Hypothalamus (tissue), 51 donors: ENCODE measurements at places on chromosomes 1 and 21.
A peak's percentile ranks its signal among the peaks of the same experiment; 100 is the strongest.

DNA sequence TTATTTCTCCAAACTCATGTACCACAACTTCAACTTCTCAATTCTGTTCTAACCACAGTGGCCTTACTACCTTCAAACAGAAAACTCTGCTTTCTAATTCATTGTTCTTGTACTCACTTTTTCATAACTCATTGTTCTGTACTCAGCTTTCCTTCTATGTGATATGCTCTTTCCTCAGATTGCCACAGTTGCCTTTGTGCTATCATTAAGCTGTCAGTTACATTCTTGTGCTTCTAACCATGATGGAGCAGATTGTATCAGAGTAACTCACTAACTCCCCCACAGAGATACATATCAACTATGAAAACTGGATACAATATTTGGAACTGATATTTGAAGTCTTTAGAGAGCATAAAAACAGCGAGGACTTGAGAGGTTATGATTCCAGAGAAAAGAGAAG is 1213.7 kb downstream of the KCNT2 start:
- DNase-seq: no peak

- DNase-seq: no peak
Observed at GRCh38 chr1:213931836-213932235, 55.9 kb upstream of the PROX1 start.

- DNase-seq: no peak
Observed at GRCh38 chr1:62722796-62723195, 34.6 kb upstream of the DOCK7 start.

GRCh38 chr1:203528063-203528462 is 34.1 kb downstream of the OPTC start:
- no peak for DNase-seq

GRCh38 chr1:101704895-101705294 is 291.8 kb downstream of the OLFM3 start:
- DNase-seq: no peak

DNA sequence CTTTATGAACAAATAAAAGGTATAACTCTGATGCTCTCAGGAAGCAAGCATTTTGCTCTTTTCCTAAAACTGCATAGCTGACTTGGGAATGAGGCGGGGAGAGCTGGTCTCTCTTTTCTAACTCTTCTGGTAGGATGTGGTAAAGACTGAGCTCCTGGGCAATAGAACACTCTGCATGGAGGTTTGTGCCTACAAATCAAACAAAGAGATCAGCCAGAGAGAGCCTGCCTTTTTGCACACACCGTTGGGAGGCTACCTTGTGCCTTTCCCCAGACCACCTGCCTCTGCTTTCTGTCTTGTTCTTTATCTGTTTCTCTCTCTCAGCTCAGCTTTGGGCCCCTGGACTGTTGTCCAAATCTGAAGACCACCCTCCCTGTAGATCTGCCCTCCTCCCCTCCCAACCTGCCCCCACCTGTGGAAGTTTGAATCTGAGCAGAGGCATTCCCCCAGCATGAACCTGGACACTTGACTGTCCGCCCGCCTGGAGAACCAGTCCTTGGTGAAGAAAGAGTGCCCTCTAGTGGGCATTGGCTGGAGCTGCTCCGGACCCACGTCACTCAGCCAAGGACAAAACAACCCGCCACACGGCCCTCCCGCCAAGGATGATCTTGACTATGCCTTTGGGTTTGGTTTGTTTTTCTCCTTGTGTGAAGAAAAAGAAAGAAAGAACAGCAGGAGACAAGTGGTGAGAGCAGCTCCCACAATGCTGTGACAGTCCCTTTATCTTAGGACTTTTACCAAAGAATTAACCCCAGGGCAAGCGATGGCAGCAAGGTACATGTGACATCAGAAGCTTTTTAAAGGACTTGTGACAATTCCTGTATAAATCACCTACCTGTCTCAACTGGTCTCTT is 228.2 kb downstream of the PBX1 start:
- peak; percentile 84 for DNase-seq

DNA sequence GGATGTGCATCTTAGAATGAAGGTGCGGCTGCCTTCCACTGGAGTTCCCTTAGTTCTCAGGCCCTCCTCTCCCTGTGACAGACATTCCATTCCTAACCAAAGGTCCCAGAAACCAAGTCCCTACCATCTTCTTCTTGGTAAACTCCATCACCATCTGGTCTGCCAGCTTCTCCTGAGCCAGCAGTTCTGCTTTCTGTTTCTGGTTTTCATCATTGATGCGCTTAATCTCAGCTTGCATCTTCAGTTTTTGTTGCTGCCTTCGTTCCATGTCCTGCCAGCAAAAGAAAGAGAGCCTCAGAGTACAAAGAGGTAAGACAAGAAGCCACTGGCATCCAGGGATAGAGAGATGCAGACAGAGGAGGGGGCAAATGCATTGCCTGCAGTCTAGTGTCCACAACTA is 18.0 kb upstream of the VSIG8 start:
- no peak for DNase-seq
